ENCODE measurements at places on chromosomes 5 and 9. TPM values are rescaled to one million over a fixed set of nuclear protein-coding genes. Genes with fewer than 3 reads are reported as not detected.

GRCh38 chr9:38025166-38025565, 43.9 kb downstream of the SHB start:
- no peak for DNase-seq

Gene MORN5
- total RNA-seq = not detected

Gene PCDHB13
- 4.8 TPM for total RNA-seq

- no peak for DNase-seq
These were observed 65.8 kb downstream of the C5orf15 start for GRCh38 chr5:133902511-133903118.

Gene FREM1
- total RNA-seq = 2.4 TPM

GRCh38 chr5:164301708-164302107, 796.3 kb downstream of the MAT2B start:
- DNase-seq = no peak

- no peak for DNase-seq
These were observed 75.7 kb upstream of the GLIS3 start for GRCh38 chr9:4375424-4376200.

Gene CNTNAP3
- total RNA-seq = 2.7 TPM

Data from cardiac septum (tissue), 1 donor.